Bronchial epithelial cell (primary cell): ENCODE measurements at places on chromosomes 7 and 10. TPM values are rescaled to one million over a fixed set of nuclear protein-coding genes. Genes with fewer than 3 reads are reported as not detected.

The GHRHR gene
- not detected in 2 replicates for total RNA-seq

The VSTM2A gene
- not detected in 2 replicates for total RNA-seq

The C7orf57 gene
- 0.53 and 2.4 TPM in 2 replicates for total RNA-seq

The RNF32 gene
- total RNA-seq = 1.3 and 1.8 TPM in 2 replicates

The OR9A2 gene
- total RNA-seq = 0.26 TPM in 1 of 2 replicates, not detected in the other

The LRRC17 gene
- total RNA-seq = 0.26 and 0.38 TPM in 2 replicates

The NUTM2A gene
- 0.26 and 1.2 TPM in 2 replicates for total RNA-seq
